Stimulated activated CD8-positive, alpha-beta memory T cell treated with anti-CD3 and anti-CD28 coated beads, Interleukin-2, amount 100 ng/mL, for 1 hour (primary cell): ENCODE measurements at places on chromosomes 12 and 14.
A peak's percentile ranks its signal among the peaks of the same experiment; 100 is the strongest.

GRCh38 chr14:92686900-92687427, 61.5 kb downstream of the LGMN start:
- peak; percentile 31 for DNase-seq

DNA sequence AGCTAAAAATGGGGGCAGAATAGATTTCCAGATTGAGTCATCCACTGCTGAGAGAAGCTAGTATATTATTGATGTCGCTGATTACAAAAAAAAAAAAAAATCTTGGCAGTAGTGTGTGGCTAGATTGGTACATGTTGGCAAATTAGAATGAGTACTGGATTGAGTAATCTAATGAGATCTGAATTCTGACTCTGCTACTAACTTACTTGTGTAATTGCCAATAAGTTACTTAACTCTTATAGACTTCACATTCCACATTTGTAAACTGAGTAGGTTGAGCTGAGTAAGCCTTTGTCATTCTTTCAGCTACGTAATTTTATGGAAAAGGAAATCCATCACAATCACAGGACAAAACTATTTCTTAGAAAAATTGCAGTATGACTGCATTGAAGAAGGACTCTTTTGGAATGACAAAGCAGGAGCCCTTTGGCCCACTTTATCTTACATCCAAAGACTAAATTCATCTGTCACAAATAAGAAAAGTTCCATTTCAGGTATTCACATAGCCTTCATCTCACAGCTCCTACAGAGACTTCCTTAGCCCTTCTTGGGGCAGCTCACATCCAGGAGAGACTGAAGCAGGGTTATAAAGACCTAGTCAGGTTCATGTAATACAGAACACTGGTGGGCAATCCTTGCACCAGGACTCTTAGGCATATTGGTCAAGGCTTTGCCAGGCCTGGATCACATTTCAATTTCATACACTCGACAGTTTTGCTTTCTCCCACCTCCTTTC, 197.3 kb upstream of the CPNE8 start:
- DNase-seq, result no peak

- DNase-seq, result no peak
Observed at GRCh38 chr14:100296106-100296651, 10.1 kb downstream of the SLC25A29 start.

DNA sequence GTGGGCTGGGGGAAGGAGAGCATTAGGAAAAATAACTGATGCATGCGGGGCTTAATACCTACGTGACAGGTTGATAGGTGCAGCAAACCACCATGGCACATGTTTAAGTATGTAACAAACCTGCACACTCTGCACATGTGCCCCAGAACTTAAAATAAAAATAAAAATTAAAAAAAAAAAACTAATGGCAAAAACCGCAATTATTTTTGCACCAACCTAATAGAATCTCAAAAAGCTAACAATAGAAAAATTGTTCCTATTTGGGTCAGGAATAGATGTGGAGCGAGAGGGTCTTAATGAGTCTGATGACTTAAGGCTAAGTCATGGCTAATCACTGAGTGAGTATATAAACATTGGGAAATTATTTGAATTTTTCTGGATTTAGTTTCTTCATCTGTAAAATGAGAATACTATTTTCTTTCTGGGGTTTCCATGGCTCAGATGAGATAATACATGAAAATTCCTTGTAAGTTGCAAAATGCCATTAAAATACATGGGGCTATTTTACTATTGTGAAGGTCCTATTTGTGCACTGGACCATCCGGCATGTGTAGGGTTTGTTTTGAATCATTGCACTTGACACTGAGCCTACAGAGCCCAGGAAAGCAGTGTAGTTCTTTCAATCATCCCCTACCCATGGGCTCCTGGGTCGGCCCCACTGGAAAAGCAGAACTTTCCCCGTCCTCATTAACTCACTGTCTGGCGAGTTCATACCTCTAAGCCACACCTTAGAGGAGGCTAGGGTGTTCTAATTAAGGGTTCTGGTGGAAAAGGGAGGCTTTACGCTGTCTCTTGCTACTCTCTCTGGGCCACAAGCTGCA, 164.1 kb upstream of the NTF3 start:
- DNase-seq, result no peak

DNA sequence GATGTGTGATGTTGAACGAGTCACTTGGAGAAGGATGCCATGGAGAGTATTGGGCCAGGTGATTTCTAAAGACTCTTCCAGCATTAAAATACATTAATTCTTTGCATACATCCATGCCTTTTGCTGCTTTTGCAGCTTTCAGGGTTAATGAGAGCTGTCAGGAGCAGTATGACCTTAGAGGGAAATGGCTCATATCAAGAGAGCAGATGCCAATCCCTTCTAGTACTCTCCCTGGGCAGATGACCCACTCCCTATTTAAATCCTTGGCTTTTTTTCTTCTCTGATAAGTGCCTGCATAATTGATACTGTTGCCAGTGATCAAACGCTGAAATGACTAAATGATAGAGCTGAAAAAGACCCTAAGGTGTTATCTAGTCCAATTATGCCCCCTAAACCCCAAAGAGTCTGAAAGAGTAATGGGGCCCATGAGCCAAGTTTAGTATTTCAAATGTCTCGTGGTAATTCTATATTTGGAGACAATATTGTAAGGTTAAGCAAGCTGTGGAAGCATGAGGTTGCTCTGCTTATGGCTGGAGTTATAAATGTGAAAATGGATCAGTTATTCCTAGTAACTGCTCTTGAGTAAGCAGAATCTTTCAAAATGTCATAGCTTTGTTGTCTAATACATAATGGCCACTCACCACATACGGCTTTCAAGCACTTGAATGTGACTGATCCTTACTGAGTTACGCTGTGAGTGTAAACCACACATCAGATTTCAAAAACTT, 137.3 kb downstream of the ETV6 start:
- DNase-seq, result no peak

- DNase-seq, result no peak
Observed at GRCh38 chr14:32545095-32545494, 216.0 kb downstream of the AKAP6 start.

- DNase-seq, result no peak
Observed at GRCh38 chr12:59322473-59322872, 273.4 kb upstream of the SLC16A7 start.

- DNase-seq, result no peak
Observed at GRCh38 chr12:62484233-62484632, 17.6 kb downstream of the MON2 start.

DNA sequence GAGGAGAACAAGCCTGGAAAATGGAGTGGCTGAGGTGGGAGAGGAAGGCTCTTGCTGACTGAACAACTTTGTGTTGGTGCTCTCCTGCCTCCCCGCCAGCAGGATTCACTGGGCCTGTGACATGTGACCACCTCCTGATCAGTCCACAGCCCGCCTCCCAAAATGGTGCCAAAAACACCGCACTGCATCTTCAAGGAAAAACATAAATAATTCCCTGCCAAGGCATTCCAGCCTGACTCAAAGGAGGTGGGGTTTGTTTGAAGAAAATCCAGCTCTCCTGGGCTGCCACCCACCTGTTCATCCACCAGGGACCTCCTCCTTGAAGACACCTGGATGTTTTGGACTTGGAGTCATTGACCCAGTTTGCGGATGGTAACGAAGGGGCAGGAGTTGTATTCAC, 83.8 kb upstream of the PIWIL1 start:
- no peak for DNase-seq

GRCh38 chr12:92503029-92503931, 199.5 kb upstream of the PLEKHG7 start:
- DNase-seq, result no peak

DNA sequence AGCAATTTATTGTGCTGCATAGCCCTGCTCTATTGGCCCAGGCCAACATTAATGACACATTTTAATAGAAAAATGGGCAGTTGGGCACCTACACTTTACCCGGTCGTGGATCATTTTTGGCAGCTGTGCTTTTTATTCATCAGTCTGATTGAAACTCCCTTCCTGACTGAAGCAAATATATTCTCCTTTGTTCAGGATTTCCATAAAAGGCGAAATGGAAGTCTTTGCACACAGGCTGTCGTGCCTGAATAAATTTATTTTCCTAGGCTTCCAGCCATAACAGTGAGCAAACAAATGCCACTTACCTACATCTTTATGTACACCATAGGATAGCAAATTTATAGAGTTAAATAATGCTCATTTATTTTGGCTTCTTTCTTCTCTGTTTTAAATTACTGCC, 480.7 kb upstream of the DCN start:
- no peak for DNase-seq

GRCh38 chr12:103742349-103742932, 98.6 kb downstream of the NT5DC3 start:
- no peak for DNase-seq

- no peak for DNase-seq
Observed at GRCh38 chr14:100778526-100778882, 47.4 kb upstream of the MEG3 start.

- no peak for DNase-seq
Observed at GRCh38 chr12:7705846-7706245, 5.4 kb upstream of the DPPA3 start.

DNA sequence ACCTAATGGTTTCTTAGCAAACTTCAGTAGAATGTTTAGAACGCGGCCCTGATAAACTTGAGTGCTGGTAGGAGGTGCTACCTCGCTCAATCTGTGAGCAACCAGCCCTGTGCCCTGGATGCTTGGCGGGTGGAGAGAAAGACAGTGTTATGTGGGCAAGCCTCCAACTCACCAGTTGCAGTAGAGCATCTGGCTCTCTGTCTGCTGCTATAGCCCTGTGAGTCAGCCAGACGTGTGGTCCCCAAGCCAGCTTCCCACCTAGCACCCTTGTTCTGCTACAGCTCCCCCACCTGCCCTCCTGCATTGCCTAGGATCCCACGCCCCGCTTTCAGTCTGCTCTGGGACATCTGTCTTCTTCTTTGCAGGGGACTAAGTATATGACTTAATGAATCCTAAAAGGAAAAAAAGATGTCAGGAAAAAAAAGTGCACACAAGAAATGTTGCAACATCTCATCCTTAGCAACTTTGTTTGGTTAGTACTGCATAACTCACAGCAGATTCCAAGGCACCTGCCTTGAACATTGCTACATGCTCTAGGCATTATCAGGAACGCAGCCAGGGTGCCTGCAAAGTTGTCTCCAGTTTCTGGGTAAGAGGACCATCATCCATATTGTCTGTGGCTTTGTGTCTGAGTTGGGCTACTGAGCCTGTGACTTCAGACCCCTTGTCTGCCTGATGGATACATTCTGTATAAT, 13.6 kb downstream of the SNRNP35 start:
- DNase-seq, result no peak

DNA sequence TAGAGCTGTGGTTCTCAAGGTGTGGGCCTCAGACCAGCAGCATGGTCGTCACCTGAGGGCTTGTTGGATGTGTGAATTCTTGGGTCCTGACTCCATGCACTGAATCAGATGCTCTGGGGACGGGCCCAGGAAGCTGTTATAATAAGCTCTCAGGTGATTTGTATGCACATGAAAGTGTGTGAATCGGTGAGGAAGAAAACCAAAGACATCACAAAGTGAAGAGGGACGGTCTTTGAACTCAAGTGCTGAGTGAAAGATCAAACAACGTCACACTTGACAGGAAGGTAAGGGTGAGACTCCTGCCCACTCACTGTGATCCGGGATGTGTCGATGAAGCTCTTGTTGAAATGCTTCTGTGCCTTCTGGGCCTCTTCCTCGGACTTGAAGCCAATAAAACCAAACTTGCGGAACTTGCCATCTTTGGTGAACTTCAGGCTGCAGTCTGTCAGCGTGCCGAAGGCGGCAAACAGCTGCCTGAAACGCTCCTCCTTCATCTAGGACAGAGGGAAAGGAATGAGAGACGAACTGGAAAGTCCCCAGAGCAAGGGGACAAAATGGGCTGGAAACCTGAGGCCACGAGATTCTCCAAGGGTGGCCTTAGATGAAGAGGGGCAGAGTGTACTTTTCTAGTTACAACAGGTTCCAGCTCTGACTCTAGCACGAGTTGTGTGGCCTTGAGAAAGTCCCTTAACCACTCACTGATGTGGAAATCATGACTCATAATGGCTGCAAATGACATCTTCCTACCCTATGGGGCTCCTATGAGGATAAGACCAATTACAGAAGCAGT, 4.0 kb downstream of the RBM19 start:
- no peak for DNase-seq

GRCh38 chr12:57330992-57331391, 80.0 kb upstream of the STAC3 start:
- DNase-seq, result no peak

GRCh38 chr12:2876431-2877046, 435 bp downstream of the FOXM1 start:
- no peak for DNase-seq

- no peak for DNase-seq
Observed at GRCh38 chr12:54431911-54432814, 13.1 kb upstream of the ITGA5 start.

DNA sequence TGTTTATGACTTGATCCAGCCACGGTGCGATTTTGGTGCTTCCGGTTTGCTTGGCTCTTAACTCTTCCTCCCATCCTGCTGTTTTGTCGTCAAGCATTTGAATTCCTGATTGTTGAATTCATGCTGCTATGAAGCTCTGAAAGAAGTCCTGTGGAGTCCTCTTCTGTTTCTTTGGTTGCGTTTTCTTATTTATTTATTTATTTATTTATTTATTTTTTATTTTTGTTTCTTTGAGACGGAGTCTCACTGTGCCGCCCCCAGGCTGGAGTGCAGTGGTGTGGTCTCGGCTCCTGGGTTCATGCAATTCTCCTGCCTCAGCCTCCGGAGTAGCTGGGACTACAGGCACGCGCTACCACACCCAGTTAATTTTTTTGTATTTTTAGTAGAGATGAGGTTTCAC, 3.0 kb upstream of the MTA1 start:
- no peak for DNase-seq

- no peak for DNase-seq
Observed at GRCh38 chr12:46153268-46153872, 115.5 kb downstream of the SLC38A1 start.

DNA sequence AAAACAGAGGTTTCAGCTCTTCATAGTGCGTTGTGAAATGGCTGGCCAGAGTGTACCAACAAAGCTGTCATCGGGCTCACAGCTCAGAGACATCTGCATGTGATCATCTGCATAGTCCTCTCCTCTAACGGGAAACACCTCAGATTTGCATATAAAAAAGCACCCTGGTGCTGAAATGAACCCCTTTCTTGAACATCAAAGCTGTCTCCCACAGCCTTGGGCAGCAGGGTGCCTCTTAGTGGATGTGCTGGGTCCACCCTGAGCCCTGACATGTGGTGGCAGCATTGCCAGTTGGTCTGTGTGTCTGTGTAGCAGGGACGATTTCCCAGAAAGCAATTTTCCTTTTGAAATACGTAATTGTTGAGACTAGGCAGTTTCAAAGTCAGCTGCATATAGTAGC, 14.3 kb upstream of the PAPLN start:
- DNase-seq, result no peak
